ENCODE measurements at places on chromosomes 7 and 10.
A peak's percentile ranks its signal among the peaks of the same experiment; 100 is the strongest.

DNA sequence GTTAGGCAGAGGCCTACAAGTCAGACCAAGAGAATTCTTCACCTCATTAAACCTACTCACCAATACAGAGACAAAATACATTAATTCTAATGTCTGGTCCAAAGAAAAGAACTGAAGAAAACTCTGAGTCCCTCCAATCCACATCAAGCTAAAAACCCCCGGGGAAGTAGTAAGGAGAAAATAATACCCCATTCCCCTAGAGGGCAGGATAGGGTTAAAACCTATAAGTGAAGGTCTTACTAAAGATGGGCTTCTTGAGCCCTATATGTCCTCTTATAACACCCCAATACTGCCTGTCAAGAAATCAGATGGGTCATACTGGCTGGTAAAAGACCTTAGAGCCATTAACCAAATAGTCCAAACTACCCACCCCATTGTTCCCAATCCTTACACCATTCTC, 141.3 kb upstream of the TMEM106B start:
- DNase-seq = no peak

DNA sequence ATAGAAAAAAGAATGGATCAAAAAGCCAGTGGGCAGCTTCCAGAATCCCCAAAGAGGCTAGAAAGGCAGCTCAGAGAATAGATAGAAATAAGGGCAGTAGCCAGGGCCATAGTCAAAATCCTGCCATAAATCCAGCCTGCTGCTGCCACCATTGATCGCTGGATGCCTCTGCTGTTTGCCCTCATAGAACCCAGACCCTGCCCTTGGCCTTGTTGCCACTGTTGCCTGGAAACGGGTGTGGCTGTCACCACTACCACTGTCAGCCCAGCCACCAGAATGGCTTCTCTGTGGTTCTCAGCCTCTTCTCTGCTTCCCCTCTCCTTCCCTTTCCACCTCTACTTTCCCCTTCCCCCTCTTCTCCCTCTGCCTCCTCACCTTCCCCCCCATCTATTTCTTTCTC, 57.8 kb downstream of the HHEX start:
- no peak for DNase-seq

DNA sequence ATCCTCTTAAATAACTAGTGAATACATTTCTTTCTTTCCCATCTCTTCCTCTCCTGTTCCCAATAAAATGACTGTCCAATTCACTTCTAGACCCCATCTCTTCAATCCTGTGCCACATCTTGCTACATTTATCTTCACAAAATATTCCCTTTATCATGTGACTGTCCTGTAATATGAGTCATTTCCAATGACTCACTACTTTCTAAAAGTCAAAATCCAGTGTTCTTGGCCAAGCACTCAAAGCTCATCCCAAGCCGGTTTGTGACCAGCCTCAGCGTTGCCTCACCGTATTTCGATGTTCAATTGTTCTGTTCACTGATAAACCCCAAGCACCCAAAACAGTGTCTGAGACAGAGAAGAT, 104.7 kb downstream of the PARD3 start:
- DNase-seq = no peak

GRCh38 chr7:147240468-147240867, 1123.9 kb downstream of the CNTNAP2 start:
- DNase-seq = peak; percentile 75

DNA sequence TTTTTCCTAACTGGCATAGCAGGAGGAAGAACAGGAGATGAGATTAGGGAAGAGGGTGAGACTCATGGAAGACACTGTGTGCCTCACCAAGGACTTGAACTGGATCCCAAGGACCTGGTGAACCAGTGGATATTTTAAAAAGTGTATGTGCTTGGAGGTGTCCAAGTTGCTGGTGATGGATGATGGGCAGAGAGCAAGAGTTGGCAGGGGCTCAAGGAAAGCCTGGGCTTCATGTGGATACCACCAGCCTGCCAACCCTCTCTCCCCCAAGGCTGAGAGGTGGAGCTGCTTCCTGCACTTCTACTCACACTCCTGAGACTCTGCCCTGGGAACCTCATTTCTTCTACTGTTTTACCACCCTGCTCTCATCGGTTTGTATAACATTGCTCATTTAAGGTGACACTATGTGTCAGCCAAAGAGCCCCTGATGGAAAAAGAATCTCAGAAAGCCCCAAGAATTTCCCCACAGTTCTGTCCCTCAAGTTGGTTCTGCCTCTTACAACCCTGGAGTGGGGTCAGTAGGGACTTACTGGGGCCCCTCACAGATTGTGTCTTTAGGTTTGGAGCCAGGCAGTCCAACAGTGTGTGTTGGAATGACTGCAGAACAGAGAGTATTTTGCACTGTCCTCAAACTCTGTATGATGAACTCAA, 56.2 kb upstream of the PDCD4 start:
- DNase-seq = no peak

DNA sequence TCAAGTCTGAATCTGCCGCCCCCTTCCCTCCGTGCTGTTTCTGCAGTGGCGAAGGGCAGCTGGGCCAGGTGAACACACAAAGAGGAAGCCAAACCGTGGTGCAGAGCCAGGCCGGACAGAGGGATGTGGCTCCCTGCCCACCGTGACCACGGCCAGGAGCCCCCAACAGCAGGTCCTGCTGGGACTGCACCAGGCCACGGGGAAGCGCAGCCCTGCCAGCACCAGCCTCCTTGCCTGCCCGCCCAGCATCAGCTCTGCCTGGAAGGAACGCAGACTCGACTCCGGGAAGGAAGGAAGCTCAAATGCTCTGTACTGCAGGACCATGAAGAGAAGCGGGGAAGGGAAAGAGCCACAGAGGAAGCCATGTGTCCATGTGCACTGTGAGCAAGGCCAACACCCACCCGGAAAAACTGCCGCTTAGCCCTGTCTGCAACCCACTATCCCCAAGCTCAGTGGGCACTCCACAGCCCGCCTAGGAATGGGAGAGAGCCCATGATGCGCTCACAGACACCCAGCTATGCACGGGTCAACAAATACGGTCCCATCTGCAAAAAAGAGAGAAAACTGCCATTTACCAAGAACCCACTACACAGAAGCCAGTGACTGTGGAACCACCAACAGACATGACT, 19.0 kb downstream of the GPER1 start:
- DNase-seq = no peak

DNA sequence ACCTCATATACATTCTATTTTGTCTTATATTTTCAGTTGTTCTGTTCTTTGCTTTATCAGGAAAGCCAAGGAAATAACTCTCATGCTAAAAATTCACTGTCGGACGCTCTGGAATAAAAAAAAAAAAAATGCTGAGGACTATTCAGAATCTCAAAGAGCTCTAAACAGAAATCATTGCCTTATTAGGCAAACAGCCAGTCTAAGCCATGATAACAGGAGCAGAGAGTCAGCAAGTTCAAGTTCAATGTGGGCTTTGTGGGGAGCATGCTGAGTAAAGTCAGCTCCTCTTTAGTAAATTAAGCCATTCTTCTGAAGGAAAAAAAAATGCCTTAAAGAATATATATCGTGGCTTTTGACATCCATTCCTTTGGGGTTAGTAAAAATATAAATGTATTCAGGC, 13.6 kb upstream of the FAM13C start:
- DNase-seq = no peak

GRCh38 chr10:118952493-118953295, 76.8 kb upstream of the NANOS1 start:
- DNase-seq = no peak

- DNase-seq = no peak
Observed at GRCh38 chr7:1245524-1246050, 12.9 kb downstream of the UNCX start.

DNA sequence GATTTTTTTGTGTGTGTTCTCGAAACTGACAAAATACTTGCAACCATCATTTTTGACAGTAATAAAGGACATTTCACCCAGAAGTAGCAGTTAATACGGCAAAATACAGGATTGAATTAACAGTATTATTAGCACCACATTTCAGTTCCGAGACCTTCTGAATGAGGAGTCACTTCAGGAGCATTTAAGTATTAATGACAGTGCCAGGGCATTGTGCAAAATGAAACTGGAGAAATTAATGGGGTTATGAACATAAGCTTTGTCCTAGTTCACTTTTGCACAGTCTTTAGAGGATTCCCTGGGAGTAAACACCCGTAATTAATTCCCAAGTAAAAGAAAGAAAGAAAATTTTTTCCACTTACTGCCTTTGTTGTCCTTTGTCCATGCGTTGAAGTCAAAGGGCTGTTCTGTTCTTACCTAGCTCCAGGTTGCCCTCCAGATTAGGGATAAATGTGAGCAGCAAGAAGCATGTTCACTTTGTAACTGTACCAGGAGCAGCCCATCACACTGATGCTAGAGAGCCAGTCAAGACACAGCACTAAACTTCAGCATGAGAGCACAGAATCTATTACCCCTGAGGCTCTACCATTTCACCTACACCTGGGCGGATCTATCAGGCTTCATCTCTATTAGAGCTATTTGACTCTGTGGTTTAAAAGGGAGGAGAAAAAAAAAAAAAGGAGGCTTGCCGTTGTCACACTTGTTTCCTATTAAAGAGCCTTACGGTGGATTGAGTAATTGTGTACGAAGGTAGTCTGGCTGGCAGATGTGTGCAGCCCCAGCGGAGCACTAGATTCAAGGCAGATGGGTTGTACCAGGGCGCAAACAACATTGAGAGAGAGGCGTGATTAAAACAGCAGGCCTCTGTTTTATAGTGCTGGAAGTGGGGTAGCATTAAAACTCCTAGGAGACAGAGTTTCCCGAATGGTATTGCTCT, 297.8 kb upstream of the SEMA3A start:
- no peak for DNase-seq

DNA sequence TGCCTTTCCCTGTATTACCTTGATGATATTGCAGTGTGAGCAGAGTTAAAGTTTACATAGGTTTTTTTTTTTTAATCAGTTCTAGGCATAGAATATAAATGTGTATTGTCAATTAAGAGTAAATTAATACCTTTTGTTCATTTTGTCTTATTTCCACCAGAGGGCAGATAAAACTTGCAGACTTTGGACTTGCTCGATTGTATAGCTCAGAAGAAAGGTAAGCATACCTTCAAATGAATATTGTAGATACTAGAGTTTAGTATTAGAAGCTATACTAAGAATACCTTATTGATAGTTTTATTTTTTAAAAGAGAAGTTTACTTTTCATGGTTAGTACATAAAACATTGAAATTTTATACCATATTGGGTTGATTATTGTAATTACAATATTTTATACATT, 86.8 kb downstream of the MPLKIP start:
- DNase-seq = no peak

- DNase-seq = no peak
Observed at GRCh38 chr7:88229302-88229995, 9.6 kb upstream of the SRI start.

DNA sequence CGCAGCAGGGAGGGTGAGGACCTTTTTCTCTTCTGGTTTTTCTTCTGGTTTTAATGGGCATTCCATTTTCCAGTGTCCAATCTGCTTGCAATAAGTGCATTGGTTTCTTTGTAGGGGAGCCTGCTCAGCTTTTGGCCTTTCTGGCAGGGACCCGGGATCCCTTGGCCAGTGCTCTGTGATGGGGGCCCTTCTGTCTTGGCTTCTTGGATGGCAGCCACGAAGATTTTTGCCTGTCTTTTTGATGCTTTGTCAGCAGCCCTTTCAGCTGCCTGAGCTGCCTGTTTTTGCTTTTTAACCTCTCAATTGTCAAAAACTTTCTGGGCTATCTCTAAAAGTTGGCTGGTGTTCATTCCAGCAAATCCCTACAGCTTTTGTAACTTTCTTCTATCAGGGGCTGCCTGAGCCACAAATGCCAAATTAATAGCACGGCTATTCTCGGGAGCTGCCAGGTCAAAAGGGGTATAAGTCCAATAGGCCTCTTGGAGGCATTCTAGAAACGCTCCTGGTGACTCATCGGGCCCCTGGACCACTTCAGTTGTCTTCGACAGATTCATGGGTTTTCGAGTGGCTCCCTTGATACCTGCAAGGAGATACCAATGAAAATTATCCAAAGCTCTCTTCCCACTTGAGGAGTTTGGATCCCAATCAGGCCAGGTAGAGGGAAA, 179.9 kb upstream of the MBL2 start:
- no peak for DNase-seq

DNA sequence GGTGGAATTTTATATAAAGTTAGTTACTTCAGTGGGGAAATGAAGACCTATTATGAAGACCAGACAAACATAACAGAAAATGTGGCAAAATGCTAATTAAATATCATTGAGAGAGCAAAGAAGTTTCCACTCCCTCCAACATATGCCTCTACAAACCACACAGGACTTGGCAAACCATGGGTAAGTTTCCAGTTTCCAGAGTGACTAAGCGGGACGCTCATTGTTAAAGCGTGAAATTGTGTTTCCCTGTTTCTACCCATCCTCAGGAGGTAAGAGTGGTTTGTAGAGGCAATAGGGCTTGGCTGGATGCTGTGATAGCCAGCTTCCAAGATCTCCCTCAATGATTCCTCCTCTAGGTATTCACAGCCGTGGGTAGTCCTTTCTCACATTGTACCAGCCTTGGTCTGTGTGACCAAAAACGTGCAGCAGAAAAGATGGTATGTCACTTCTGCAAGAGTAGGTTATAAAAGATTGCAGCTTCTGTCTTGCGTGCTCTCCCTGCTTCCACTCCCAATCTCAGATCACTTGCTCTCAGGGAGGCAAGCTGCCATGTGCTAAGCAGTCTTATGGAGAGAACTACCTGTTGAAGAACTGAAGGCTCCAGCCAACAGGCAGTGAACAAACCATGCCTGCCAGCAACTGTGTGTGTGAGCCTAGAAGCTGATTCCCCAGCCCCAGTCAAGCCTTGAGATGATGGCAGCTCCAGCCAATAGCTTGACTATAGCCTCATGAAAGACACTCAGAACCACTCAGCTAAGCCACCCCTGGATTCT, 35.7 kb downstream of the CBX3 start:
- DNase-seq = no peak

DNA sequence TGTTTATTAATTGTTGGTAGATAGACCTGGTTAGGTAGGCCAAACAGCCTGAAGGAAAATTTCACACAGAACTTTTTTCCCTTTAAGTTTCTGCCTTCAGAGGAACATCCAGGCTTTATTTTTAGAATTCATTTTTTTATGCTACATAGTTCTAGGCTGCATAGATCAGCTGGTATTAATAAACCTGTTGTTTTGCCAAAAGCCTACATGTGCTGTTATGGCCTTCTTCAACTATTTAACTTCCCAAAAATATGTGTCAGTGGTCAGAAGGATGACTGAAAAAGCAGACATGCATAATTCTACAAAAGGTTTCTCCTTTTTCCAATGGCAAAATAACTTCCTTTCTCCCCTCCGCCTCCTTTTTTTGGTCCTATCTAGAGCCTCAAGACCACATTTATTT, 303.0 kb upstream of the DKK1 start:
- DNase-seq = no peak

DNA sequence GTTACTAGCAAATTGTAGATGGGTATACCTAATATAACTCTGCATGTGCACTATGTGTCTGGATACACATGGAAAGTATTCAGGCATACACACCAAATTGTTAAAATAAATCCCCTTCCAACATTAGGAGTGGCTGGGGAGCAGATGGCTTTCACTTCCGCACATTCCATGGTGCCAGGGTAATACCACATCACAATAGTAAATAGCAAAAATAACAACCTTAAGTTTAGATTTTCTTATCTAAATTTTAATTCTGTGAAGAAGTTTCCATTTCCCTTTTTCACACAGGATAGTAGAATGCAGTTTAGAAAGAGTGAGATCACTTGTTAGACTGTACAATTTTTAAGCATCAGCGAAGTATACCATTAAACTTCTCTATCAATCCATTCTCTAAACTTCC, 5.8 kb upstream of the ALOX5 start:
- no peak for DNase-seq

- DNase-seq = no peak
Observed at GRCh38 chr7:26284995-26285632, 6.5 kb upstream of the SNX10 start.

- no peak for DNase-seq
Observed at GRCh38 chr7:127158659-127159058, 94.1 kb downstream of the GRM8 start.

Data from NCI-H774 (cell line).